GM18507 (cell line): ENCODE measurements at places on chromosomes 16 and 17.
A peak's percentile ranks its signal among the peaks of the same experiment; 100 is the strongest.

GRCh38 chr17:80060644-80061043 lies 24.2 kb downstream of the CCDC40 start:
- no peak for DNase-seq

- DNase-seq: no peak
Measured at GRCh38 chr16:61564716-61565115, 471.5 kb downstream of the CDH8 start.

- no peak for DNase-seq
Measured at GRCh38 chr17:75872434-75873351, 5.7 kb downstream of the TRIM47 start.

DNA sequence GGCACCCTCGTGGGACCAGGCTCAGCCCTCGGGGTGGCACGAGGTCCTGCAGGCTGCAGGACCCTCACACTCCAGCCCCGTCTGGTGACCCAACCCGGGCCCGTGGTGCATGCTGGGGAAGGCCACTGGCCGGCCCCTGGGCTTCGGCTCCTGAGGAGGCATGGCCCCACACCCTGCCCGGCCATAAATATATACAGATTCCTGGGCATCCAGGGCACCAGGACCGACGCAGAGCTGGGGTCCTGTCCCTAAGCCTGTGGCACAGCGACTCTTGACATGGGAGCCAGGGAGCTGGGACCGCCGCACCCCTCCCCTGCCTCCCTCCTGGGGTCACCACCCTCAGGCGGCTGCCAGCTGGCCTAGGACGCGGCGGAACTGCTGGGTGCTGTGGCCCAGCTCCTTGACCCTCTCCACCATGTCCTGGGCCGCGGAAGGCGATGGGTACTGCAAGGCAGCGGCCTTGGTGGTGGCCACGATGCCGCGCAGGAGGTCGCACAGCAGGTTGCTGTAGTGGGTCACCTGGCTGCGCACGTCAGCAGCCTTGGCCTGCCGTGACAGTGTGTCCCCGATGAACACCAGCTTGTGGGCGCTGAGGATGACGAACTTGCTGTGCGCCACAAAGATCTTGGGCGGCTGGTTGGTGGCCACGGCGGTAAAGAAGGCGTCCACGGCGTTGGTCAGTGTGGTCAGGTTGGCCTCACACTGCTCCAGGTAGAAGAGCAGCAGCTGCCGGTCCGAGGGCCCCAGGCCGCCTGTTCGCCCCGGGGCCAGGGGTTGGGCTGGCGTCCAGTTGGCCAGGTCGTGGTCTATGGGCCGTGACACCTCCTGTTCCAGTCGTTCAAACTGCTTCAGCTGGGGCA lies 10.6 kb downstream of the CTRB1 start:
- no peak for DNase-seq

GRCh38 chr17:7014995-7015958 lies 2.9 kb downstream of the RNASEK start:
- DNase-seq: no peak

DNA sequence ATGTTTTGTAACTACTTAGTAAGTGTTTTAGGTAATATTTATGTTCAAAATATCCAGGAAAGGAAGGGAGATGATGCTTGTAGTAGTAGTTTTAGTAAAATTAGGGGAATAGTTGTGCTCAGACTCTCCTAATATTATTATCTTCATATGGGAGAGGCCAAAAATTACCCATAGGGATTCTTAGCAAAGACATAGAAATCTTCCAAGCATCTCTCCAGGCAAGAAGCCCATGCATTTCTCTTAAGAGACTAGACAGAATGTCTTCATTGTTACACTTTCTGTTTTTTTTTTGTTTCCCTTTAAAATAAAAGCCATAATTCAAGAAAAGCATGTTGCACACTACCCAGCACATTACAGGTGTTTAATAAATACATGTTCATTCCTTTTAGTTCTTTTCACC lies 180.6 kb downstream of the CYB561 start:
- DNase-seq: no peak

GRCh38 chr16:72905581-72905980 lies 142.3 kb downstream of the ZFHX3 start:
- no peak for DNase-seq

DNA sequence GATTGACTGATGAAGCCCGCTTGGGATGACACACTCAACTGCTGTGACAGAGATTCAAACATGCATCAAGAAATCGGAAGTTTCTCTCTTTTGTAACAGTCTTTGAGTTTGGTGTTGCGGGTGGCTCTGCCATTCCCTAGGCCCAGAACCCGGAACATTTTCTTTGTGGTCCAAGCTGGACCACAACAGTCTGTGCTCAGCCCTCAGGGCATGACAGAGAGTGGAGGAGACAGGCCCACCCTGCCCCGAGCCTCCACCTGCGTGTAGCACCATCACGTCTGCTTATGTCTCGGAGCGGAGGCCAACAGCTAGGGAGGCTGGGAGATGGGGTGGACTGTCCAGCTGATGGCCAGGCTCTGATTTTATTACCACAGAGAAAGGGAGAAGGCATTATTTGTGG lies 64.5 kb downstream of the SHISA6 start:
- no peak for DNase-seq

GRCh38 chr16:2767891-2768290 lies 9.2 kb downstream of the ELOB start:
- no peak for DNase-seq

DNA sequence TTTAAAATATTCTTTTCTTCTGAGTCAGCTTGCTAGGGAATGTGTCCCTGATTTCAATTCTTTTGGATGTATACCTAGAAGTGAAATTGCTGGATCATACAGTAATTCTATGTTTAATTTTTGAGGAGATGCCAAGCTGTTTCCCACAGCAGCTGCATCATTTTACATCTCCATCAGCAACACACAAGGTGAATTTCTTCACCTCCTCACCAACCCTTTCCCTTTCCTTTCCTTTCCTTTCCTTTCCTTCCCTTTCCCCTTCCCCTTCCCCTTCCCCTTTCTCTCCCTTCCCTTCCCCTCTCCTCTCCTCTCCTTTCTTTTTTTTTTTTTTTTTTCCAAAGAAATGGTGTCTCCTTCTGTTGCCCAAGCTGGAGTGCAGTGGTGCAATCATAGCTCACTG lies 45.4 kb upstream of the BRD7 start:
- no peak for DNase-seq

GRCh38 chr17:4540224-4540651 lies 14.9 kb downstream of the MYBBP1A start:
- no peak for DNase-seq

- DNase-seq: no peak
Measured at GRCh38 chr16:2089706-2090480, 42.1 kb downstream of the TSC2 start.

DNA sequence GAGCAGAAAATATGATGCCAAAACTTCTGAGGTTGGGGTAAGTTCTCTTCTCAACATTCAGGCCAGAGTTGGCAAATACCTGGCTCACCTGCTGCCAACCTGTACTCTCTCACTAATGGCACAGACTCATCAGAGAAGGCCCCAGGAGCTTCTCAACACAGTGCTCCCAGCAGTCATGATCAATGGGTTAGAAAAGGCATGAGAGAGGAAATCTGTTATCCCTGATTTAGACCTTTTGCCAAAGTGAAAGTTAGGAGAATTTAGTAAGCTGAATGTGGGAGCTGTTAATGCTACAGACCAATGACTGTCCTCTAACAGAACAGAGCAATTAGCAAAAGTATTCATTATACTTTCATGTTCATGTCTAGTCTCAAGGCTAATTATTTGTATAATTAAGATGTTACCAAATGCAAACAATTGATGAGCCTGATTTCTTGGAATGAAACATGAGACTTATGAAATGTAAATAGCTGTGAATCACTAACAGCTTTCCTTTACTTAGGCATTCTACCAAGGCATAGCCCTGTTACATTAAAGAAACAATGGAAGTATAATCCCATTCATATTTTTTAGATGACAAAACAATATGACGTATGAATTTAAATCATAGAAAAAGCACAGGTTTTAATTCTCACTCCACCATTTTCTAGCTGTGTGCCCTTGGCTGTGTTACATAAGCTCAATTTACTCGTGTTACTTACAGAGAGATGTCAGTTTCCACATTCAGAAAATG lies 68.7 kb upstream of the MARCHF10 start:
- DNase-seq: no peak

GRCh38 chr16:10967986-10968385 lies 23.6 kb downstream of the CLEC16A start:
- no peak for DNase-seq

DNA sequence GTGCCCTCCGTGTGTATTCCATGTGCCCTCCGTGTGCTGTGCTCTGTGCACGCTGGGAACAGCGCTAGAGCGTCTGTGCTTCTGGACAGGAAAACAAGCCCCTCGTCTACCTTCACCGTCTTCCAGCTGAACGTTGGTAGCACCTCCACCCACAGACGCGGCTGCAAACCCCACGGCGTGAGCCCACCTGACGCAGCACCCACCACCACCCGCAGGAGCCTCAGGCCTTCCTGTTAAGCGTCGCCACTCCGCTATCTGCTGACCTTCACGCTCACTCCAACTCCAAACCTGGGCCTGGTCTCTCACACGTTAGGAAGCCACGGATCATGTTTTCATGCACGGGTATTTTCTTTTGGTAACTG lies 56.6 kb downstream of the ENGASE start:
- DNase-seq: no peak

DNA sequence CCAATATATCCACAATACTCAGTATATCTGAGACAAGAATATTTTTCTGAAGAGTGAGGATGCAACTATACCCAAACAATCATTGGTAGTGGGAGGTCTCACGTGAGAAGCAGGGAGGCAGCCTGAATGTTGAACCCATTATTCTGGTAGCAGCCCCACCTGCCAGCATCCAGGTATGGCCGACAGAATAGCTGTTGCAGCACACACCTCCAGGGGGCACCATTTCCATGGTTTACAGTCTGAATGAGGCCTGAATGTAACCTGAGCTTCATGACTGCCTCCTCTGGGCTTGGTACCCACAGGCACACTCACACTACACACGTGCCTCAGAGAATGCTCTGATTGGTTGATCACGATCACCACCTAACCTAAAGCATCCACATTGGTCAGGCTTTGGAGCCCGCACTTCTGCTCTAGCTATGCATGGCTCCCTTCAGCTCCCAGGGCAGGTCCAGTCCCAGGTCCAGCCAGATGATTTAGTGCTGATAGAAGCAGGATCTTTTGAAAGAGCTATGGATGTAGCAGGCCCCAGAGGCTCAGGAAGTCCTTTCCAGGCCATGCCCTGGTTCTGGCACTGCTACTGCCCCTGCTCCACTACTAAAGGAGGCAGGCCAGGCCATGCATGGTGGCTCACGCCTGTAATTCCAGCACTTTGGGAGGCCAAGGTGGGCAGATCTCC lies 11.0 kb upstream of the CBFB start:
- peak; percentile 70 for DNase-seq

DNA sequence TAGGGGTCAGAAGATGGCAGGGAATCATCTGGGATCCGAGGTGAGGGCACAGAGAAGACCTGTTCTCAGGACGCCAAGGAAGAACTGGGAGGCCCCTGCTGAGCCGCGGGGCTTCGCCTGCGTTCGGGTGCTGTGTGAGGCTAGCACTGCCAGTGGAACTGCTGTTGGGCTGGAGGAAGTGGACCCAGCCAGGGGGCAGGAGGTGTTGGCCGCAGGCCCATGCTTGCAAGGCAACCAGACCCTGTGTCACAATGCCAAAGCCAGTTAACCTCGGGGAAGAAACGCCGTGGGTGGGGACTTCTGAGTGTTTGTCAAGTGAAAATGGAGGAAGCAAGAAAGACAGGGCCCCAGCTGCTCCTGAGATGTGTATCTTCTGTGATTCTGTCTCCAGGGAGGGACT lies 185.5 kb downstream of the LGALS9B start:
- no peak for DNase-seq

- DNase-seq: no peak
Measured at GRCh38 chr17:54680410-54680809, 220.2 kb upstream of the TOM1L1 start.

GRCh38 chr17:67082107-67082506 lies 37.8 kb downstream of the CACNG1 start:
- peak; percentile 17 for DNase-seq

DNA sequence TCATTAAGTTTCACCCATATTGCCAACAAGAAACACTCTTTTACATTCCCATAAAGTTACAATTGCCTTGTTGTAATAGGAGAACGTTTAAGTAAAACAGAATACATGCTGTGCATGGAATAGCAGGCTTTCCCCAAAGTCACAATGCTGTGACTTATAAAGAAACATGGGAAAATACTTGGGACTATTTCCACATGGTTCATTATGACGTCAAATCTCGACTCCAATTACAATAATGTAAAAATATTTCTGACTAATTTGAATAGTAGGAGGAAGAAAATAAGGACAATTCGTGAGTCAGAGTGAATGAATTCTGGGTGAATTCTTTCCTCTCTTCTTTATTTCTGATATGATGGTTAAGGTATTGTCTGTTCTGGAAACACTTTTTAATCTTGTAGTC lies 52.8 kb downstream of the CDH11 start:
- DNase-seq: no peak

- no peak for DNase-seq
Measured at GRCh38 chr16:15915555-15916081, 27.2 kb upstream of the CEP20 start.

DNA sequence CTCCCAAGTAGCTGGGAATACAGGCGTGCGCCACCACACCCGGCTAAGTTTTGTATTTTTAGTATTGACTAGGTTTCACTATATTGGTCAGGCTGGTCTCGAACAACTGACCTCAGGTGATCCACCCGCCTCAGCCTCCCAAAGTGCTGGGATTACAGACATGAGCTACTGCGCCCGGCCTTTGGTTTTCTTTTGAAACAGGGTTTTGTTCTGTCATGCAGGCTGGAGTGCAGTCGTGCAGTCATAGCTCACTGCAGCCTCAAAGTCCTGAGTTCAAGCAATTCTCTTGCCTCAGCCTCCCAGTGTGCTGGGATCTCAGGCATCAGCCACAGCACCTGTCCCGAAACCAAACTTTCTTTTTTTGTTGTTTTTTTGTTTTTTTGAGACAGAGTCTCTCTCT lies 25.1 kb downstream of the PRR11 start:
- no peak for DNase-seq

DNA sequence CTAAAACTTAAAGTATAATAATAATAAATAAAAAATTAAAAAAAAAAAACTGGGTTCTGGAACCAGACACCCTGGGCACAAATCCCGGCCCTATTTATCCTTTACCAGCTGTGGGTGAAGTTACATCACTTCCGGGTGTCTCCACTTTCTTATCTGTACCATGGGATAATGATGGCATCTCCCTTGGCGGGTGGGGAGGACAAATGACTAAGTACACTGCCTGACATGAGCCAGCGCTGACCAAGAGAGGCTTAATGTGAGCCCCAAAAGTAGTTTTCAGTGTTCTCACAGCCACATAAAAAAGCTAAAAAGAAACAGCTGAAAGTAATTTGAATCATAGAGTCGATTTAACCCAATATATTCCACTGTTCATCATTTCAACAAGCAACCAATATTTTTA lies 424.9 kb downstream of the SOX9 start:
- DNase-seq: no peak
